ENCODE measurements at places on chromosomes 3 and 15.

DNA sequence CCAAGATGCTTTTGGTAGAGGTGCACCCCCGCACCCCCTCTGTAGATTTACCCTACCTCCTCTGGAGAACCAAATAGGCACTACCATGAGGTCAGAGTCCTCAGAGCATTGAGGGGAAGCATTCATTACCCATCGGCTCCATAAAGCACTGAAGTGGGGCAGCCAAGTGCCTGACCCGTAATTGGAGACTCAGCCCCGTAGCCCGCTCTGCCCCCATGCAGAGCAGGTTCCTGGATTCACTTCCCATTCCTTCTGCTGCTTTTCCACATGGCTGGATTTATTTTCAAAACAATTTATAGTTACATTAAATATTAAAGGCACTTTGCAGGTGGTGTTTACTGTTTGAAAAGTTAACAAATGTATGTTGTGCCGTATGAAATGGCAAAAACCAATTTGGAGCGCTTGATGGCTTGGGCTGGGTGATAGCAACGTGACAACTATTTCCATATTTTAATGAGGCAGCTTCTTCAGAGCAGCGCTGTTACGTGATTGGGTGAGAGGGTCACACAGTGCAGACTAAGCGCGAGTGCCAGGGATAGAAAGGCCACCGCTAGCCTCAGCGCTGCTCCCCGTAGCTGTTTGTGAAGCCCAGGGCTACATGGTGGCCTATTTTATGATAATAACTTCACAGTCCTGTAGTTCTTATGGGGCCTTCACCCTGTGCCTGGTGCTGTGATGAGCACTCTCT, 373.8 kb upstream of the PROK2 start:
- no peak for DNase-seq

- no peak for DNase-seq
Measured at GRCh38 chr3:169382309-169382708, 281.2 kb downstream of the MECOM start.

DNA sequence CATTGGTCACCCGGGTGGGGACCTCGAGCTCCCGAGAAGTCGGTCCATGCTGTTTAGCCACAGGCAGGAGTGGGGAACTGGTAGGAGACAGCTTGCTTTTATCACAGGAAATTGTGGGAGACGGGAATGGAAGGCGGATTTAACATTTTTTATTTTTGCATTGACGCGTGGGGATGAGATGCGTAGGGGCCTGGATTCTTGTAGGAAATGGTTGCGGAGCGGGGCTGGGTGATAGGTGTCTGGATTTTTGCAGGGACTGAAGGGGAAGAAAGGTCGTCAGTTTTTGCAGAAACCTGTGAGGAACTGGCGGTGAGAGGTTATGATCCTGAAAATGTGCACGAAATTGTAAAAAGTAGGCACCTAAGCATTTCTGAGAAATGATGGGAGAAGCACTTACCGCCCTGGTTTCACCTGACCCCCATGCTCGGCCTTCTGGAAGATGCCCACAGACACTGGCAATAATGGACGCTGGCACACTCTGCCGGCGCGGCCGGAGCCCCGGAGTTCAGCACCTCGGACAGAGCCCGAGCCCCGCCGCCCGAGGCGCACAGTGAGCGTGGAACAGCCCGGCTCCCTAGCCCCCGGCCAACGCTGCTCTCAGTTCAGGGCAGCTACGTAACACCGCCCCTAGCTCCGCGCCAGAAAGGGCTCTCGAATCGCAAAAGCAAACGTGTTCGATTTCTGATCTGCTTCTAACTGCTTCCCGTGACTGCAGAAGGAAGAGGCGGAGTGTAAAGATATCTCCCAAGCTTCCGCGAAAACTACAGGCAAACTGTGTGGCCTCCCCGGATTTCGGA, 928 bp downstream of the ANKRD34C start:
- no peak for DNase-seq

DNA sequence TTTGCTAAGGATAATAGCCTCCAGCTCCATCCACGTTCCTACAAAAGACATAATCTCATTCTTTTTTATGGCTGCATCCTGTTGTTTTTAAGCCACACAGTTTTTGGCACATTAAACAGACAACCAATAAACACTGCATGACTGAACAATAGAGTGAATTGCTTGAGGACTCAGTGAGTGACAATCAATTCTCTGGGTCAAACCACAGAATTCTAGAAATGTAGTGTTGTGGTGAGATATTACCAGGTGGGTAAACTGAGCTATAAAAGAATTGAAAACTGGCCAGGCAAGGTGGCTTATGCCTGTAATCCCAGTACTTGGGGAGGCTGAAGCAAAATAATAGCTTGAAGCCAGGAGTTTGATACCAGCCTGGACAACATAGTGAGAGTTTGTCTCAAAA, 154.7 kb upstream of the CADPS start:
- DNase-seq: no peak

GRCh38 chr3:120775411-120775810, 32.9 kb downstream of the GTF2E1 start:
- DNase-seq: no peak

- DNase-seq: peak; percentile 94
Measured at GRCh38 chr15:90934949-90935751, at the start of gene UNC45A. UNC45A (plus strand) TSS chr15:90935285; CDS start chr15:90935325, 40 bp downstream.

All from stimulated activated CD4-positive, alpha-beta T cell treated with anti-CD3 and anti-CD28 coated beads, Interleukin-2, amount 100 ng/mL, for 4 hours (primary cell).